Right hindlimb (tissue), 1 donor: ENCODE measurements at places on chromosomes 4 and X.

GRCh38 chr4:106746451-106746850, 289.7 kb downstream of the DKK2 start:
- no peak for DNase-seq

GRCh38 chr4:76673362-76673761, 224.6 kb downstream of the SOWAHB start:
- DNase-seq, result no peak

DNA sequence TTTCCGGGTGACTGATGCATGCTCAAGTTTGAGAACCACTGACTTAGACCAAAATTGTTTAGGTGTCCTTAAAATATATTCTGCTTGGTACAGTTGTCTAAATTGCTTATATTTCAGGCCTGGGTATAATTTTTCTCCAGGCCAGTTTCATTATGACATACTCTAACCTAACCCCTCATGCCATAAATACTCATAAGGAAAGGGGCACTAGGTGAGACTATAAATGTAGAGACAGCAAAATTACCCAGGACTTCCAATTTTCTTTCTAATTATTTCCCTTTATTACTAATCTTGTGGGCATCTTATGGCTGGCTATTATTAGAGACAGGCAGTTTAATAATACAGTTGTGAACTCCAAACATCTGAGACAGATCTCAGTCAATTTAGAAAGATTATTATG, 150.2 kb downstream of the RRAGB start:
- no peak for DNase-seq

- DNase-seq, result no peak
Measured at GRCh38 chr4:73194064-73194463, 64.5 kb downstream of the ANKRD17 start.

DNA sequence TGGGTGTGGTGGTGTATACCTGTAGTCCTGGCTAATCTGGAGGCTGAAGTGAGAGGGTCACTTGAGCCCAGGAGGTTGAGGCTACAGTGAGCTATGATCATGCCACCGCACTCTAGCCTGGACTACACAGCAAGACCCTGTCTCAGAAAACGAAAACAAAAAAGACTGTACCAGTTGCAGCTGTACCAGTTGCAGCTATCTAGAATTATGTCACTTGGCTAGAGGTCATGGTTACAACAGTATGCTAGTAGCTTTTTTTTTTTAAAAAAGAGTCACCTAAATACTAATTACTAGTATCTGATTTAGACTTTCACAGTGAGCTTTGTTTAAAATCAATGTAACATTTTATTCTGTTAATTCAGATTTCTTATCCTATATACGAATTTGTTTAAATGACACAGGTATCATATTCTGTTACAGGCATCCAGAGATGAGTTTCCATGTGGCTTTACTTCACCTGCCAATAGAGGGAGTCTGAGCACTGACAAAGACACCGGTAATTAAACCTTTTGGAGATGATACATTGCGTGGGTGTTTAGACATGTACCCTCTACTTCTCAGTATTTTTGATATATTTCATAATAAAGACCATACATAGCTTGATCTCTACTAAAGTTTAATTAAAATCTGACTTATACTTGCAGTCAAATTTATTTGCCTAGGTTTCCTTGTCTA, 100.2 kb upstream of the IL13RA1 start:
- DNase-seq, result no peak

GRCh38 chr4:85905761-85906160, 430.8 kb downstream of the ARHGAP24 start:
- DNase-seq, result no peak

DNA sequence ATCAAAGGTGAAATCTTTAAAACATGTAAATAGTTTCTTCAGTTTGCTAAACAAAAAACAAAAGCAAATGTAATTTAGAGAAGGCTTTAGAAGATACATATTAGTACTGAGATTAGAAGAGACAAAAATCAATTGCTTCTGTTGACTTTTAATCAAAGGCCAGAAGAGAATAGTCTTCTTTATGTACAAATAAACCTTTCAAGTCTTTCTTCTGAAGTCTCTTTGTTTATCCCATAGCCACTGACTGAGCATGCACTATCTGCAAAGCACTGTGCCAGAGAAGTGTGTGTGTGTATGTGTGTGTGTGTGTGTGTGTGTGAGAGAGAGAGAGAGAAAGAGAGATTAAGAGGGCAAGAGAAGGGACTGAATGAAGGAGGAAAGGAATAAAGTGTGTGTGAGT, 198.4 kb downstream of the GLUD2 start:
- no peak for DNase-seq

DNA sequence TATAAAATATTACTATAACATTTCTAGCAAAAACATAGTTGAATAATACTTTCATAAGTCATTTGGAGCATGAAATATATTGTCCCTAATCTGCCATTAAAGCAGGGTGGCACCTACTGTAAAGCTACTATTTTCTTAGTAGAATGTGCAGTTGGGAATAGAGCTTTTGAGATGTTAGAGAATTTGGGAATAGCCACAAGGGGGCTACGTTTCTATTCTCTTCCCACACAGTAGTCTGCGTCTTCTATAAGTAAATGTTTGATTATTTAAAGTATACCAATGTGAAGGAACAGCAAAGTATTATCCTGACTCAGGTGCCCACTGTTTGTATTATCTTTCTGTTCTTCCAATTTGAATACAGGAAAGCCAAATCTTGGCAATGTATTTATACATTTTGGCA, 323.2 kb upstream of the GIMD1 start:
- DNase-seq, result no peak

DNA sequence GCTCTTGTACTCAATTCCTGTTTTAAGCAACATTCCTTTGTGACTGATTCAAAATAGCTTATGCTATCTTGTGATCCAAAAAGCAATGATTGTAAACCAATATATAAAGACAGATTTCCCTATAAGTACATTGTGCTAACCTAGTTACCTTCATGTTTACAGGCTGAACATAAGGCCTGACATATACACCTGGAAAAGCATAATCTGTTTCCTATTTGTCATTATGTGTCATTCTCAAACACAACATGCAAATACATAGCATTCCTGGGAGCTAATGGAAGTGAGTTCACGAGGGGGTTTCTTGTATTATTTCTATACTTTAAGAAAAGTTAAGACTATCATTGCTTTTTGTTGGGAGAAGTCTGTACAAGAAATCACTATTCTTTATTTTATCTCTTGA, 638.1 kb upstream of the AGA start:
- no peak for DNase-seq

DNA sequence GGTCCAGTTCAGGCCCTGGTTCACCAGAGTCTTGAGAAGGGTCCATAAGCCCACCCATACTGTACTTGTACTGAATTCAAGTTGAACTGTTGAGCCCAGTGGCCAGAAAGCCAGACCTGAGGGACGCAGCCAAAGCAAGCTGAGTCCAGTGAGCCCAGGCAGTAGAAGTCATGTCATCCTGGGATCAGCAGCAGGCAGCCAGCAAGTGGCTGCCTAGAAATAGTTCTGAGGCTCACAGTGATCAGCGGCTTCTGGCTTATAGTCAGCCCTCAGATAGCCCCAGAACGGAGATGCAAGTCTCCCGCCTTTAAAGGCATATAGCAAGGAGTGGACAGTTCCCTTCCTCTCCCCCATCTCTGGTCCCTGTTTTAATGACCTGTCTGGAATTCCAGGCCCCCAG, 347.1 kb downstream of the FBXW7 start:
- no peak for DNase-seq

GRCh38 chr4:93791570-93792195, 36.9 kb upstream of the ATOH1 start:
- DNase-seq, result peak; percentile 51

- DNase-seq, result peak; percentile 21
Measured at GRCh38 chr4:20395160-20395773, 143.6 kb downstream of the SLIT2 start.

- DNase-seq, result no peak
Measured at GRCh38 chr4:73832651-73833237, 3.7 kb upstream of the CXCL6 start.

DNA sequence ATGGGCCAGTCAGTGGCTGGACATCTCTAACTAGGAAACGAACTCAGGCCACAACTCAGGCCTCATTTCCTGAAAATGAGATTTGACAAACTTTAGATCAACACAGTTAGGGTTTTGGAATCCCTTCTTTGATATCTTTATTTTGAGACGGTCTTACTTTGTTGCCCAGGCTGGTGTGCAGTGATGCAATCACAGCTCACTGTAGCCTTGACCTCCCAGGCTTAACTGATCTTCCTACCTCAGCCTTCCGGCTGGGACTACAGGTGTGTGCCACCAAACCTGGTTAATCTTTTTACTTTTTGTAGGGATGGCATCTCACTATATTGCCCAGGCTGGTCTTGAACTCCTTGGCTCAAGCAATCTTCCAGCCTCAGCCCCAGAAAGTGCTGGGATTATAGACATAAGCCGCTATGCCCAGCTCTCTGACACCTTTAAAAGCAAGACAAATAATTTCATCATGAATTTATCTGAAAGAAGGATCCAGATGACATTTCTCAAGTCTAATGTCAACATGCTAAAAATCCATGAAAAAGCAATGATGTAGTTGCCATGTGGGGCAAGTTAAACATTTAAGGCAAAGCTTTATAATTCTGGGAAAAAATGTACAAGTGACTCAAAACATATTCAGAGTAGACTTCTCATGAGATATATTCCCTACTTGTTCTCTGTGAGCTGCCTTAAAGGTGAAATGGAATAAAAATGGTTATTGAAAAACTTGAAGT, 89.1 kb upstream of the CBR4 start:
- no peak for DNase-seq

GRCh38 chrX:133661962-133662839, 246.9 kb upstream of the GPC4 start:
- DNase-seq, result no peak

DNA sequence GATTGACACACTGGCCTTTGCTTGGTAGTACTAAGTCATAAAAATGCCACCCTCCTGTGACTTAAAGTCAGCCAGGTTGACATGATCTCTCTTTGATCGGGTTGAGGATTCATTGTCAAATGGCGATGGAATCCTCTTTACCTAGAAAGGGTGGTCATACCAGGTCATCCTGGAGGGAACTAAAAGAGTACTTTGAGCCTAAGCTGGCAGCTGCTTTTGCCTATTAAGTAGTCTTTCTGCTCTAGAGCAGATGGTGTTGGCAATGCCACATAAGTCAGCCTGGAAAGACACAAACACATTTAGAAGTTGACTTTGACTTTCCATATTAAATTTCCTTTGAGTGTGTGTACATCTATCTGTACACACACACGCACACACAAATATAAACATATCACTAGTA, 39.2 kb upstream of the C4orf54 start:
- DNase-seq, result no peak

DNA sequence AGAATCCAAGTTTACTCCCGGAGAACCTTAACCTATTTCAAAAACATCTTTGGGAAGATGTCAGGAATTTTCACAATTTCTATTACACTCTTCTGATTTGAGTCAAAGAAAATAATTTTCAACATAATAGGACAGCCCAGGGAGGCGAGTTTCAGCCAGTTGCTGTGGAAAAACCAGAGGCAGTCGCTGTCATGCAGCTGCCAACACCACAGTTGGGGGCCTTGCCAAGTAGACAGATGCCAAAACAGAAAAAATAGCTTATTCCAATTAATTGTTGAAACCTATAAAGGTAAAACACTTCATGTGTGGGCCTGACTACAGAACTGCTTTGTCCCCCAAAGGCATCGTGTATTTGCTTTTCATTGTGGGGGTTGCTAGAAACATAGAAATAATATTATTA, 225.8 kb downstream of the DMD start:
- peak; percentile 17 for DNase-seq

DNA sequence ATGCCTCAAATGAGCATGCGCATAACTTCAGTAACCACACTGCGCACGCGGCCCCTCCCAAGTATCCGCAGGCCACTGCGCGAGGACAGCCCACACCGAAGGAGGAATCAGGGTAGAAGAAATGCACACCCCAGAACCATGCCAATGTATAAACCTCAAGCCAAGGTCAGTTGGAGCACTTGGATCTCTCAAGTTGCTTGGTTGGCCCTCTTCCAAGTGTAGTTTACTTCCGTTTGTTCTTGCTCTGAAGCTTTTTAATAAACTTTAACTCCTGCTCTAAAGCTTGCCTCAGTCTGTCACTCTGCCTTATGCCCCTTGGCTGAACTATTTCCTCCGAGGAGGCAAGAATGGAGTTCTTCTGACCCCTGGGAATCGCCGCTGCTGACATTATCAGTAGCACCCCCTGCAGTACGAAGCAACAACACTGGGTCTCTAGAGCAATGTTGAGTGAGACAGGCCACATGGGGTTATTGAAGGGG, 22.0 kb upstream of the SPINK2 start:
- DNase-seq, result no peak

DNA sequence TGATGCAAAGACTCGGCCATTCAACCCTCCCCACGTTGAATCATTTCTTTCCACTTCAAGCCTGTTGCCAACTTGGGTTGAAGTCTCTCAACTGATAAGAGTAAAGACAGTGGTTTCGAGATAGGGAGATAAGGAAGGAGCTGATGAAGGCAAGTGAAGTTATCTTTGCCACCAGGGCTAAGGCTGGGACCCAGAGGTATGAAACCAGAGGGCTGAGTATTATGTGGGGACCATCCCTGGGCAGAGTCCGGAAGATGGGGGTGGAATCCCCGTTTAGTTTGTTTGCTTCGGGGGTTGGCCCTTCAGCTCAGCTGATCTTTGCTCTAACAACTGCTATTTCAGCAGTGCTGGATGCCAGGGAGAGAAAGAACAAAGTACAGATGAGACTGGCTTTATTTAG, 2.3 kb upstream of the XPNPEP2 start:
- DNase-seq, result no peak

DNA sequence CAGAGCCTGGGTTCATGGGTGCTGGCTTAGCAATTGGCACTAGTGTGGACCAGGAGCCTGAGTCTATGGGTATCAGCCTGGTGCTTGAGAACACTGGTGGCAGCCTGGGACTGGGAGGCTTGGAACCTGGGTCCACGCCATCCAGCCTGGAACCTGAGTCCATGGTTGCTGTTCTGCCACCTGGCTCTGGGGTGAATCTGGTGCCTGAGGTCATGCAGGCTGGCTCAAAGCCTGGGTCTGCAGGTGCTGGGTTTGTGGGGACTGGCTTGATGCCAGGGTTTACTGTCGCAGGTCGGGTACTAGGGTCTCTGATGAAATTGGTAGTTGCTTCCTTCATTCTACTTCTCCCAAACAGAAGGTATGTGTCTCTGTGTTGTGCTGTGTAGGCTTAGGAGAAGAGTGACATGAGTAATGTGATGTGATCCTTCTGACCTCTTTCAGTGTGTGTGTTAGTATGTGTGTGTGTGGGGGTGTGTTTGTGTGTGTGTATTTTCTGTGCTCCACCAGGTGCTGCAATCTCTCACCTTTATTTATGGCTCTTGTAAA, 517.0 kb upstream of the EPHA5 start:
- no peak for DNase-seq

GRCh38 chr4:184440595-184441358, 33.6 kb downstream of the IRF2 start:
- DNase-seq, result no peak

- DNase-seq, result no peak
Measured at GRCh38 chr4:166723532-166724140, 510.7 kb downstream of the SPOCK3 start.

GRCh38 chrX:103536732-103537131, 17.4 kb upstream of the RAB40A start:
- DNase-seq, result no peak

GRCh38 chr4:31918891-31919290, 1198.7 kb downstream of the PCDH7 start:
- DNase-seq, result no peak

- no peak for DNase-seq
Measured at GRCh38 chr4:54661686-54662085, 3.9 kb downstream of the KIT start.
